ENCODE measurements at places on chromosomes 16 and 17. TPM values are rescaled to one million over a fixed set of nuclear protein-coding genes. Genes with fewer than 3 reads are reported as not detected.

USP43 gene
- 0.20 TPM for total RNA-seq

SLC12A3 gene
- total RNA-seq = not detected

IGF2BP1 gene
- total RNA-seq = not detected

HIC1 gene
- total RNA-seq = 36.8 TPM

GRCh38 chr17:1255041-1255440, 15.2 kb upstream of the BHLHA9 start:
- no peak for DNase-seq

DNA sequence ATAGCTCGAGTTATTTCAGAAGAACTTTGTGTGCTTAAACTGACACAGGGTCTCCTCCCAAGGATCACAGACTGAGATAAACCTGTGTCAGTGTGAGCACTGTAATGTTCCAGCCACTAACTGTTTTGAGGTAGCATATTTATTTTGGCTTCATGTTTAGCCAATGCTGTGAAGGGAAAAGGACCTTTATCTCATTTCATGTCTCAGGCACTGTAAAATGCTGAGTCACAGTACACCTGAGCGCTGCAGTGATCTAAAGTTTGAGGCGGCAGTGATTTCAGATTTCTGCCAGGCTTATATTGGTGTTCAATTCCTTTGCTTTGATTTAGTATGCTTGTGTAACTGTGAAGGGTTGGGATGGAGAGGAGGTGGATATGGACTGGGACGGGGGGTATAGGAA, 3.1 kb upstream of the DNAJA2 start:
- no peak for DNase-seq

- no peak for DNase-seq
Observed at GRCh38 chr16:72129976-72130656, 36.5 kb downstream of the DHX38 start.

DNA sequence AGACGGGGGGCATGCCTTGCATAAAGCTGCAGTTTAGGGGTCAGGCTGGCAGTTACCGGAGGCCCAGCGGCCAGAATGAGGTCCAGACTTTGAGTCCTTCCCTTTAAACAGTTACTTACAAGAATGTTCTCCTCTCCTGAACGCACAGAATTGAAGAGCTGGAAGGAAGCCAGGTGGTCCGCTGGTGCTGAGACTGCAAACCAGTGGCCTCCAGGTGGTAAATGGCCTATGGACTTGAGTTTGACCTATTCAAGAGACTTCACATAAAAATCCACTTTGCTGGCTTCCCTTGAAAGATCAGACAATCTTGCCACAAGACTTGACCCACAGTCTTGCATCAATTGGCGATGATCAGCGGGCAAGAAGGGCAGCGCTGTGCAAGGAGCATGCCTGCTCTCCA, 14.7 kb upstream of the SEZ6 start:
- DNase-seq = no peak

DNA sequence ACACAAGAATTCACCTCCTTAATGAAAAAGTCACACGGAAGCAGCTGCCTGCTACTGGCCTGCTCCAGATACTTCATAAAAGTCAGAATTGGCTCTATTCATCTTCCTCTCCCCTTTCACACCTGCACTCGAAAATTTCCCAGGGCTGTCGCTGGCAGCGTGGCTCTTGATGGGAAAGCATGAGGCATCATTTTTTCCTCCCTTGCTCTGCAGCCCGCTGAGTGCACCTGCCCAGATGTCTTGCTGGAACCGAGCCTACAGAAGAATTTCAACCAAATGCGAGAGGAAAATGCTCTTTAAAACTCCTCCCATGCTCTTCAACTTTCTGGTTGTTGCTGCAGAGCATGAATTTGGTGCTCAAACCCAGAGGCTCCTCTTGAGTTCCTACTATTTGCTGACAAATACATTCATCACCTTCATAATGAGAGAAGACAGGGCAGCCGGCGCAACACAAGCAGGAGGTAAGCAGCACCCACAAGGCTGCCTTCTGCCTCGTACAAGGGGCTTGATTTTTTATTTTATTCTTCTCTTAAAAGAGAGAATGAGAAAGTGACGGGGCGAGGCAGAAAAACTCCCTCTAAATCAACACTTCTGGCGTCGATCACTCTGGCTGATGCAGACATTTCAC, 146.8 kb downstream of the ZFHX3 start:
- DNase-seq = no peak

GRCh38 chr16:64830653-64831052, 291.2 kb downstream of the CDH11 start:
- no peak for DNase-seq

- DNase-seq = no peak
Observed at GRCh38 chr16:1791256-1791942, 2.1 kb downstream of the IGFALS start.

DNA sequence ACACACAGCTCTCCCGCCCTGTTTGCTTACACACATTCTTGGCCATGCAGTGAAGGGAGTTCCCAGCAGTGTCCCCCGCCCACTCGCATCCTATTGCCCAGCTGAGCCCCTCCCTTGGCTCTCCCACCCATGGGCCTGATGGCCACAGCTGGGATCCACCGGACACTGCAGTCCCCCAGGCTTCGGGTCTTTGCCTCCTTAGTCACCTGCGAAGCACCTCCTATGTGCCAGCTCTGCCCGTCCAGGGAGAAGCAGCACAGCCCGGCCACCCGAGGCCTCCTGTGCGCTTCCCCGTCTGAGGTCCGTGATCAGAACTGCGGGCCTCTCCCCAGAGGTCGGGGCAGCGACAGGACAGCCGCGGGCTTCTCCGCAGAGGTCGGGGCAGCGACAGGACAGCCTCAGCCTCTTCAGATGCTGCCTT, 136.9 kb downstream of the BANP start:
- DNase-seq = no peak

DNA sequence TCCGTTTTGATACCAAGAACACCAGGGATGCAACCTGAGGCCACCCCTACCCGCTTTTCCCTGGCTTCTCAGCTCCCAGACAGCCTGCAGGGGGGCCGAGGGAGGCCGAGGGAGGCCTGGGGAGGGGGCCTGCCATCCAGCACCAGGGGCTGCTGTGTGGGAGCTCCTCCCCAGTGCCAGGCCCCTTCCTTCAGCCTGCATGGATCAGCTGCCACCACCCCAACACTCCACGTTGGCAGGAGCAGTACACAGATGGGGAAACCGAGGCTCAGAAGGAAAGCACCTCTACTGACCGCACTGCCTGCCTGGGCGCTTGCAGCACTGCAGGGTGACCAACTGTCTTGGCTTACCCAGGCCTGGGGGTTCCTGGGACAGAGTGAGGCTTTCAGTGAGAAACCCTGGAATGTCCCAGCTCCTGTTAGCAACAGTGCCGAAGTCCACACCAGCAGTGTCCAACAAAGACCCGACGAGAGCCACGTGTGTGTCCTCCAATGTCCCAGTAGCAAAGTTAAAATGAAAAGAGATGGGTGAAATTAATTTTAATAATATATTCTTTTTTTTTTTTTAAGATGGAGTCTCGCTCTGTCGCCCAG, 5.3 kb upstream of the OSGIN1 start:
- no peak for DNase-seq

DNA sequence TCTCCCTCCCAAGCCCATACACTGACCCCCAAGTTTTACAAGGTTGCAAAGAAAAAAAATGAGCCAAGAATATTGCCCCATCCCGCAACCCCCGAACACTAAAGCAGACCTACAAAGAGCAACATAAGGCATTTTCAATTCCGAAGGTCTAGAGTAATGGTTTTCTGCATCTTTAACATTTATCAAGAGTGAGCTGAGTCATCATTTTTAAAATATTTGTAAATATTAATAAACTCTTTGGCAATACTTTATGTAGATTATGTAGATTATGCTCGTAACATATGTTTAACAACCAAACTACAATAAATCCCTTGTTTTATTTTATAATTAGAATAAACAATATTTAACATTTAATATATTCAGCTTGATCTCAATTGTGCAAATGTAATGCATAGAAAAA, 1.4 kb downstream of the ZNF624 start:
- no peak for DNase-seq
